ENCODE measurements at places on chromosomes 7 and 10.

GRCh38 chr10:66294538-66294937 lies 631.3 kb upstream of the LRRTM3 start:
- DNase-seq: no peak

- no peak for DNase-seq
Measured at GRCh38 chr7:157690833-157691585, 354.2 kb downstream of the DNAJB6 start.

GRCh38 chr7:1345796-1346755 lies 113.2 kb downstream of the MICALL2 start:
- no peak for DNase-seq

- no peak for DNase-seq
Measured at GRCh38 chr10:24894728-24895127, 57.7 kb downstream of the PRTFDC1 start.

GRCh38 chr7:113444261-113444660 lies 325.9 kb upstream of the SMIM30 start:
- DNase-seq: no peak

- no peak for DNase-seq
Measured at GRCh38 chr7:116449950-116450349, 49.6 kb upstream of the CAV2 start.

DNA sequence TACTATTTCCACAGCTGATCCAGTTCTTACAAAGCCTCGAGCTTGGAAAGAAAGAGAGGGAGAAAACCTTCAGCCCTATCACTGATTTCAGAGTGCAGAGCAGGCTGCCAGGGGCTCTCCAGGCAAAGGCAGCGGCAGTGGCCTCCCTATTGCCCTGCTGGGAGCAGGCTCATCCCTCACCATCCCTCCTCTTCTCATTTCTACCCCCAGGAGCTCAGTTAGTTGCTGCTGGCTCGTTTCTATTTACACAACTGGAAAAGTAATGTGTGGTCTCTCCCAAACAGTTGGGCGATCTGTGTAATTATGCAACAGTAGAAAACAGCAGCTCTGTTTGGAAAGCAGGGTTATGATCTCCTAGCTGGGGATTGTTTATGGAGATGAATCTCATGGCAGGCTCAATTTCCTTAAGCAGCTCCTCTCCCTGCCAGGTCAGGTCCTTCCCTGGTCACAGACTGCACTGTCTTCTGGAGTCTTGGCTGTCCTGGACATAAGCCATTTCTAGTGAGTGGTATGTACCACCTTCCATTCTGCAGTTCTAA lies 28.7 kb upstream of the TNS3 start:
- no peak for DNase-seq

DNA sequence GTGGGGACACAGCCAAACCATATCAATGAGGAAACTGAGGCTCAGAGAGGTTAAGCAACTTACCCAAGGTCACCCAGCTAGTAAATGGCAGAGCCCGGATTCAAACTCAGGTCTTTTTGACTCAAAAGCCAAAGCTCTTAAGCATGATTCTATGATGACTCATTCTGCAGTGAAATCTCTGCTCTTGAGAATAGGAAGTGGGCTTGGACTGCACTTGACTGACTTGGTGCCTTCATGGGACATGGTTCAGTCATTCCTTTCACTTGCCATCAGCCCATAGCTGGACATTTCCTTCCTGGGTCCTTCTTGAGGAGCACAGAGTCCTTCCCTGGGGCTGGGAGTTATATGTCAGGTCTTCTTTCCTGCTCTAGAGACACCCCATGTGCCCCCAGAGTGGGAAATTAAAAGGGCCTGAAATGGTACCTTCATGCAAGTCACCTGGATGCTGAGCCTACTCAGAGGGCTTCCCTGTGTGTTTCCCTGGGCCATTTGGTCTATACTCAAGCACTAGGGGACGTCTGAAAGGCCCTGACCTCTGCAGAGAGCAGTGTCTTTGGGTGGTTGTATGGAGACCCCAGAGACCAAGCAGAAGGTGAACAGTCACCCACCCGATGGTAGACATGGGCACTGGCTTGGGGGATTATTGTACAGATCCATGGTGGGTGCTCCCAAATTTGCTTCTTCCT lies 62.4 kb upstream of the SDK1 start:
- no peak for DNase-seq

DNA sequence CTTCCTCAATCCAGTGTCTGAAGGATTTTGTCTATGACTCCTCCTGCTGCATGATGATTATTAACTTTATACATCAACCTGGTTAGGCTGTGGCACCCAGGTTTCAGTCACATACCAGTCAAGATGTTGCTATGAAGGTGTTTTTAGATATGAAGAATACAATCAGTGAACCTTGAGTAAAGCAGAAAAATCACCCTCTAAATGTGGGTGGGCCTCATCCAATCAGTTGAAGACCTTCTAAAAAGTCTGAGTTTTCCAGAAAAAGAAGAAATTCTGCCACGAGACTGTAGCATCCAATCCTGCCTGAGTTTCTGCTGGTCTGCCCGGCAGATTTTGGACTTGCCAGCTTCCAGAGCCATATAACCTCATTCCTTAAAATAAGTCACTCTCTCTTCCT lies 126.1 kb upstream of the FRMD4A start:
- no peak for DNase-seq
